Upper lobe of left lung (tissue), 6 donors: ENCODE measurements at places on chromosomes 12 and 14. TPM values are rescaled to one million over a fixed set of nuclear protein-coding genes. Genes with fewer than 3 reads are reported as not detected.

- H3K27me3 ChIP-seq: no peaks in the 10 kb centered on the region
- H3K27ac ChIP-seq: no peak overlapping the region
- H3K4me3 ChIP-seq: no peak overlapping the region
- no peaks in the 10 kb centered on the region for H3K36me3 ChIP-seq
- DNase-seq: no peak
These were observed 114.5 kb downstream of the CMAS start for GRCh38 chr12:22160396-22161003.

DNA sequence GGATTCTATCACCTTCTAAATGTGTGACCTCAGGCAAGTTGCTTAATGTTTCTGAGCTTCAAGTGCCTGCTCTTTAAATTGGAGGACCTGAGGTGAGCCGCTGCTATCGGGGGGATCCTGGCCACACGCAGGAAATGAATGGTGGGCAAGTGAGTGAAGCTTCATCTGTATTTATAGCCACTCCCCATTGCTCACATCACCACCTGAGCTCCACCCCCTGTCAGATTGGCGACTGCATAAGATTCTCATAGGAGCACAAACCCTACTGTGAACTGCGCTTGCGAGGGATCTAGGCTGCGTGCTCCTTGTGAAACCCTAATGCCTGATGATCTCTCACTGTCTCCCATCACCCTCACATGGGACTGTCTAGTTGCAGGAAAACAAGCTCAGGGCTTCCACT lies 158.6 kb upstream of the CCND2 start:
- no peaks in the 10 kb centered on the region for H3K36me3 ChIP-seq
- no peak overlapping the region for H3K27ac ChIP-seq

GRCh38 chr14:35387713-35388579 lies 16.6 kb downstream of the NFKBIA start:
- peak; percentile 40 for DNase-seq
- H3K4me3 ChIP-seq: no peak overlapping the region

DNA sequence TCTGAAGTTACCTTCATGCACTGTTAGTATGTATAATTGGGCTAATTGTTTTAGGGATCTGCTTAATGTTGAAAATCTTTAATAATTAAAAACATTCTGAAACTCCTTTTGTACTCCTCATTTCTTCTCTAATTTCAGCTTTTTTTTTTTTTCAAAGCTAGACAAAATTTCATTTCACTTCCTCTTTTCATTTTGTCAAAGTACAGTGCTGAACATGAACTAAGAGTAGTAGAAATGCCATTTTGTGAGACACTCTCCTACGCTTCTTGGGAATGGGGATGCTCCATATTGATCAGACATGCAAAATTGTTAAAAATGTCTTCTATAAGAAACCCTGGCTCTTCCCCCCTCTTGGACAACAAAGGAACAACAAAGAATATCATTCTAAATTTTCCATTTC lies 1.7 kb downstream of the ABCD2 start:
- no peak overlapping the region for H3K27ac ChIP-seq
- DNase-seq: no peak
- no peak overlapping the region for H3K4me3 ChIP-seq
- H3K27me3 ChIP-seq: no peaks in the 10 kb centered on the region
- peaks cover 5% of the 10 kb centered on the region for H3K4me1 ChIP-seq
- no peaks in the 10 kb centered on the region for H3K36me3 ChIP-seq

GRCh38 chr14:73726025-73726961 lies 12.1 kb upstream of the PNMA1 start:
- no peak for DNase-seq
- H3K4me3 ChIP-seq: no peak overlapping the region
- peaks cover 92% of the 10 kb centered on the region for H3K36me3 ChIP-seq
- H3K27ac ChIP-seq: peak overlapping the region; percentile 79
- no peaks in the 10 kb centered on the region for H3K27me3 ChIP-seq

GRCh38 chr12:96720363-96720705 lies 186.7 kb upstream of the NEDD1 start:
- H3K27me3 ChIP-seq: no peaks in the 10 kb centered on the region
- H3K27ac ChIP-seq: peak overlapping the region; percentile 32
- H3K4me1 ChIP-seq: peaks cover 4% of the 10 kb centered on the region

GRCh38 chr14:49586673-49587460 lies 687 bp upstream of the RPS29 start:
- H3K4me3 ChIP-seq: peak overlapping the region; percentile 83
- H3K4me1 ChIP-seq: peaks cover 33% of the 10 kb centered on the region
- DNase-seq: no peak
- H3K27ac ChIP-seq: peak overlapping the region; percentile 93
- H3K36me3 ChIP-seq: peaks cover 30% of the 10 kb centered on the region

- H3K27me3 ChIP-seq: no peaks in the 10 kb centered on the region
- no peak overlapping the region for H3K27ac ChIP-seq
- H3K36me3 ChIP-seq: no peaks in the 10 kb centered on the region
- no peak for DNase-seq
These were observed 110.7 kb upstream of the GZMB start for GRCh38 chr14:24744641-24745040.

DNA sequence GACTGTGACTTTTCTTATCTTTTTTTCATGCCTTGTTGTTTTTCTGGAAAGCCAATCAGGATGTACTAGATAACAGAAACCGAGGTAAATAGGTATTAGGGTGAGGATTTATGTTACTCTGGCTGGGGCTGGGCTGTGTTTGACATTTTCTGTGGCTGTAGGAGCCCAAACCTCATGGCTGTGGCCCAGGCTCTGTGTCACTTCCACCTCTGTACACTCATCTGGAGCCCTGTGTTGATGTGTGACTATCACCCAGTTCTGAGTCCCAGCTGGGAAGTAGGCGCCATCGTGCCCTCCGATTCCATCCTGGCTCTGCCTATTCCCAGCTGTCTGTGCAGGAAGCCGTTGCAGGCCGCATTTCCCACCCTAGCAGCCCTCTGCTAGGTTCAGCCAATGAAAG lies 1.6 kb upstream of the HHIPL1 start:
- peaks cover 16% of the 10 kb centered on the region for H3K4me1 ChIP-seq
- no peak overlapping the region for H3K27ac ChIP-seq
- DNase-seq: no peak
- H3K36me3 ChIP-seq: no peaks in the 10 kb centered on the region

DNA sequence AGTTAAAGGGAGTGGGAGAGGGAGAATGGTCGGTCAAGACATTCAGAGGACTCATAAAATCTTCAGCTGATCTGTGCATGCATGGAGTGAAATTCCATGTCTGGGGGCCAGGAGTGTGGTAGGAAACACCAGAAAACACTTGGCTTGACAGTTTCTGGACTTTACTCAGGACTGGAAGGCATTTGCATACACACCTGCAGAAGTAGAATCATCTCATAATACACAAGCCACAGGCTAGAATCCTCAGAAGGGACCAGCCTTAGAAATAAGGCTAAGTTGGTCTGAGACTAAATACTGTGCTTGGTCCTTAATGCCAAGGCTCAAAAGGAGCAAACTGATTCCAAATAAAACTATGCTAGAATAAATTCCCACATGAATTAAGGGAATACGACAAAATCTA lies 328.1 kb upstream of the KITLG start:
- H3K27me3 ChIP-seq: no peaks in the 10 kb centered on the region
- no peaks in the 10 kb centered on the region for H3K36me3 ChIP-seq
- DNase-seq: no peak
- H3K4me1 ChIP-seq: no peaks in the 10 kb centered on the region

GRCh38 chr14:100774164-100774537 lies 47.5 kb downstream of the DLK1 start:
- no peaks in the 10 kb centered on the region for H3K4me1 ChIP-seq
- no peaks in the 10 kb centered on the region for H3K27me3 ChIP-seq
- H3K4me3 ChIP-seq: no peak overlapping the region
- H3K36me3 ChIP-seq: no peaks in the 10 kb centered on the region
- H3K27ac ChIP-seq: no peak overlapping the region
- no peak for DNase-seq

DNA sequence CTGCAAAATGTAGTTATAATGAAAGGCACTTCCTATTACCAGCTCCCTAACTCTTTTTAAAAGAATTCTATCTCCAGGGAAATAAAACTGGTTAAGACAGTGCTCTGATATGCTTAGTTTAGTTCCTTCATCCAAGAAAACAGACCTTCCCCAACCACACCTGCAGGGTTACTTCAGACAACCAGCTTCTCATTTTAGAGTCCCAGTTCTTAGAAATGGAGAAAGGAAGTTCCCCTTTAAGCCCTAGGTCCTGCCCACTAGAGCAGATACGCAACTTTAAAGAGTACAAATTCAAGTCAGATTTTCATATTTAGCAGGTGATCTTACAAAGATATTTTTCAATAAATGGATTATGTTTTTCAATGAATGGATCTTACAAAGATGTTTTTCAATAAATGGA lies 4.4 kb upstream of the WSB2 start:
- peaks cover 3% of the 10 kb centered on the region for H3K36me3 ChIP-seq
- no peak overlapping the region for H3K27ac ChIP-seq
- no peak overlapping the region for H3K4me3 ChIP-seq
- H3K27me3 ChIP-seq: no peaks in the 10 kb centered on the region
- H3K4me1 ChIP-seq: peaks cover 28% of the 10 kb centered on the region
- no peak for DNase-seq

DNA sequence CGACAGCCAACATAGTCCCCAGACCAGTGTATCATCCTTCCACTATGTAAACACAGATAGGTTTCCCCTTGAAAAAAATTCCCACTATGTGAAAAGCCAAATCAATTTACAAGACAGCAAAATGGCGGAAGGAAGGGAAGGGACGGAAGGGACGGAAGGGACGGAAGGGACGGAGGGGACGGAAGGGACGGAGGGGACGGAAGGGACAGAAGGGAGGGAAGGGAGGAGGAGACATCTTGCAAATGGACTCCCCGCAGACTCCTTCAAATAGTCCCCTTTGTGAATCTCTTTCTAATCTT lies 75.3 kb downstream of the NINJ2 start:
- H3K27me3 ChIP-seq: no peaks in the 10 kb centered on the region
- H3K4me3 ChIP-seq: no peak overlapping the region
- no peak overlapping the region for H3K27ac ChIP-seq
- no peaks in the 10 kb centered on the region for H3K4me1 ChIP-seq
- DNase-seq: no peak

DNA sequence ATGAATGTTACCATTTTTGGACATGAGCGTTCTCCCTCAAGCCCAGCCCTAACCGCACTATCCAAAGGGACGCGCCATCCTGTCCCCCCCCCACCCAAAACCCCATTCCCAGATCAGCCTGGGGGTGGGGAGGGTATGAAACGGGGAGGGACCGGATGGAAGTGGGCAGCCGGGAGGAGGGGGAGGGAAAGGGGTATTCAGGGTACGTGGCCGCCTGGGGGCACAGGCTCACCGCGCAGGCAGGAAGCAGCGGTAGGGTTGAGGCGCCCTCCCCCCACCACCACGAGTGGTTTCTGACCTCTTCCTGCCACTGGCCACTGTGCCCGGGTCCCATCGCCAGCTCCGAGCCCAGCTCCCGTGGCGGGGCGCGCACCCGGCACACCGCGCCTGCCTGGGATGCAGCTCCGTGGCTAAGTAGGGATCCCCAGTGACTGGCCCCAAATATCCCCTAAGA lies 1.4 kb downstream of the ACTN1 start:
- no peaks in the 10 kb centered on the region for H3K27me3 ChIP-seq
- peak; percentile 85 for DNase-seq
- H3K4me3 ChIP-seq: peak overlapping the region; percentile 85
- peaks cover 15% of the 10 kb centered on the region for H3K4me1 ChIP-seq
- H3K27ac ChIP-seq: peak overlapping the region; percentile 88

The SIX6 gene
- total RNA-seq: not detected

The ABCD2 gene
- total RNA-seq: not detected

The MAP1LC3B2 gene
- 2.7 TPM for total RNA-seq

The CCDC197 gene
- total RNA-seq: not detected

The RPAP3 gene
- 19.5 TPM for total RNA-seq
